ENCODE measurements at places on chromosomes 5 and 9.
A peak's percentile ranks its signal among the peaks of the same experiment; 100 is the strongest.

- H3K27me3 ChIP-seq = no peaks in the 10 kb centered on the region
- peak overlapping the region; percentile 98 for H3K4me3 ChIP-seq
- peaks cover 33% of the 10 kb centered on the region for H3K4me1 ChIP-seq
- no peak for DNase-seq
Observed at GRCh38 chr5:175479125-175479881, 943 bp downstream of the SFXN1 start.

DNA sequence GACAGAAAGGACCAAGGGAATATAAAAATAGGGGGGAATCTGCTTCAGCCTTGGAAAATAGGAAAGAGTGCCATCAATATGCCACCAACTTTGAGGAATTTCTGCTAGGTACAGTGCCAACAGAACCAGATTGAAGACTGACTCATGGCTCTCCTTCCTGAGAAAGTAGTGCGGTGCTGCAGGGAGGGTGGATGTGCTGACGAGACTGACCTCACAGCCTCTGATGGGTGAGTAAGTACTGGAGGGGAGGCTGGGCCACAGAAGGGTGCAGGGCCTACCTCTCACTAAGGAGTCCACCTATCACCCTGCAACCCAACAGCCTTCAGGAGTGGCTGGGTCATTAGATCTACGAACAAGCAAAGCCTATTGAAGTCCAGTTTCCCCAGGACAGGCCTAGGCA, 187.6 kb downstream of the GABBR2 start:
- no peak overlapping the region for H3K4me3 ChIP-seq
- no peaks in the 10 kb centered on the region for H3K27me3 ChIP-seq
- H3K4me1 ChIP-seq = no peaks in the 10 kb centered on the region
- DNase-seq = no peak
- no peaks in the 10 kb centered on the region for H3K36me3 ChIP-seq
- H3K27ac ChIP-seq = no peak overlapping the region

- DNase-seq = no peak
- H3K4me3 ChIP-seq = no peak overlapping the region
- no peaks in the 10 kb centered on the region for H3K36me3 ChIP-seq
- no peaks in the 10 kb centered on the region for H3K27me3 ChIP-seq
- no peaks in the 10 kb centered on the region for H3K4me1 ChIP-seq
- H3K27ac ChIP-seq = no peak overlapping the region
Observed at GRCh38 chr5:122997294-122997693, 39.2 kb downstream of the PPIC start.

DNA sequence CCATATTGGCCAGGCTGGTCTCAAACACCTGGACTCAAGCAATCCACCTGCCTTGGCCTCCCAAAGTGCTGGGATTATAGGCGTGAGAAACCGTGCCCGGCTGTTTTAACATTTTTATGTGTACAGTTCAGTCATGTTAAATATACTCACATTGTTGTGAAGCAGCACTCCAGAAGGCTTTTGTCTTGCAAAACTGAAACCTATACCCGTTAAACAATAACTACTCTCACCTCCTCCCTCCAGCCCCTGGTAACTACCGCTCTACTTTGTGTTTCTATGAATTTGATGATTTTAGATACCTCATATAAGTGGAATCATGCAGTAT, 23.1 kb upstream of the SHB start:
- H3K27ac ChIP-seq = no peak overlapping the region
- no peaks in the 10 kb centered on the region for H3K27me3 ChIP-seq
- no peaks in the 10 kb centered on the region for H3K36me3 ChIP-seq

GRCh38 chr5:6719896-6720560, 6.8 kb downstream of the TENT4A start:
- peaks cover 99% of the 10 kb centered on the region for H3K4me1 ChIP-seq
- H3K27me3 ChIP-seq = no peaks in the 10 kb centered on the region
- no peaks in the 10 kb centered on the region for H3K36me3 ChIP-seq
- no peak for DNase-seq
- no peak overlapping the region for H3K4me3 ChIP-seq

DNA sequence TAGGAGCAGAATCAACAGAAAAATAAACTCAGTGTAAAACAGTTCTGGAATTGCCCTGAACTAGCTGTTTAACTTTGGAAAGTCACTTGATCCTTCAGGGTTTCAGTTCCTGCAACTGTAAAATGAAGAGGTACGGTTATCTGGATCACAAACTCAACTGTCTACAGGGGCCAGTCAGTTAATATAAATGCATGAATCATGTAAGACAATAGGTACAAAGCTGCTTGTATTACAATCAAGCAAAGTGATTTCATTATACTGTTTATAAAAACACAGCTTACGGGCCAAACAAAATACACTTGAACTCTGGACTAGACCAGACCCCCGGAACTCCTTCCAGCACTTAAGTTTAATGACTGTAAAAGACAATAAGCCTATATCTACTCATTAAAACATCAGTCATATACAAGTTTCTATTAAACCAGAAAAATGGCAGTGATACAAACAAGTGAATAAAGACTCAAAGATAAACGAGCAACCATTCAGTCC, 73.0 kb downstream of the MRPS27 start:
- no peak overlapping the region for H3K27ac ChIP-seq
- DNase-seq = no peak
- no peak overlapping the region for H3K4me3 ChIP-seq
- H3K36me3 ChIP-seq = no peaks in the 10 kb centered on the region
- H3K27me3 ChIP-seq = no peaks in the 10 kb centered on the region
- H3K4me1 ChIP-seq = no peaks in the 10 kb centered on the region

- no peak for DNase-seq
- no peaks in the 10 kb centered on the region for H3K36me3 ChIP-seq
- H3K4me1 ChIP-seq = no peaks in the 10 kb centered on the region
- H3K27me3 ChIP-seq = no peaks in the 10 kb centered on the region
- no peak overlapping the region for H3K4me3 ChIP-seq
- H3K27ac ChIP-seq = no peak overlapping the region
Observed at GRCh38 chr9:15389173-15389572, 33.5 kb upstream of the SNAPC3 start.

DNA sequence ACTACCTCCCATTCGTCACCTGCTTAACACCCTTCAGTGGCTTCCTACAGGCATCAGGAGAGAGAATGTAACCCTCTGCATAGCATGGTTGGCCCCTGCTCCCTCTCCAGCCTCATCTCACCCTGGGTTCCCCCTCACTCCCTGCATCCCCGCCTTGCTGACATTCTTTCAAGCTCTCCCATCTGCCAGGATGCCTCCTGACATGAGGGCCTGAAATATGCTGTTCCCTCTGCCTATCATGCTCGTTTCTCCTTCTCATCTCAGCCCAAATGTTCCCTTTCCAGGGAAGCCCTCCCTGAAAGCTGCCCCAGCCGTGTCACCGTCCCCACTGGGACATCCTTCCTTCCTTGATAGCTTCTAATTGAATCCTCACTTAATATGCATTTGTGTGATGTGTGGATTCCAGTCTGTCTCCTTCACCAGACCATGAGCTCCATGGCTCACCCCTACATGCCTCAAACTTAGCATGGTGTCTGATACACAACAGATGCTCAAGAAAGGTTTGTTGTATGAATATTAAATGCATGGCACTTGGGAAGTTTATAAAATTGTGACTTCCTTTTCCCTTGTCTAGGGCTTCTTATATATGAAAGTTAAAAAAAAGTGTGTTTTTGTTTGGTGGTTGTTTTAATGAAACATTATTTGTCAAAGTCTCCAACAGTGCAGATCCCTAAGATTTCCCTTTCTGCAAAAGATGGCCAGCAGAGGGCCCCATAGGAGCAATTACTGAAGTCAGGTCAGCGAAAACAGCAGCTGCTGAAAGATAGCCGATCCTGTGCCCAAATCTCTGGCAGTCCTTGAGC, 7.3 kb upstream of the C5orf58 start:
- H3K27me3 ChIP-seq = no peaks in the 10 kb centered on the region
- DNase-seq = peak; percentile 81
- no peak overlapping the region for H3K27ac ChIP-seq
- peaks cover 8% of the 10 kb centered on the region for H3K4me1 ChIP-seq

GRCh38 chr5:77663090-77663863, 24.8 kb upstream of the OTP start:
- H3K36me3 ChIP-seq = no peaks in the 10 kb centered on the region
- DNase-seq = no peak
- H3K4me1 ChIP-seq = no peaks in the 10 kb centered on the region
- H3K4me3 ChIP-seq = no peak overlapping the region

DNA sequence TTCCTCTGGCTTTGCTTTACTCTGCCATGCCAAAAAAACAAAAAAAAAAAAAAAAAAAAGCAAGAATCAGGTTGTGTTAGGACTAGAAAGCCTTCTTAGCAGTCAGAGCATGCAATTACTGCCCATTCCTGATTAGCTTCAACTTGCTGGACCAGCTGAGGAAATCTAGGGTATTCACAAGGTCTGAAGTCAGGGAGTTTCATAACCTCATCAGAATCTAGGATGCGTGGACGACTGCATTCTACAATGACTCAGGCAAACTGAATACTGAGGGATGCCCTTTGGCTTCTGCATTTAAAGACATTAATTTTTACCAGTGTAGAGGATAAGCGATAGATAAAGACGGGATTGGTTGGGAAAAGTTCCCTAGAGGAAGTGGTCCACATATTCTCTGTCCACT, 39.2 kb upstream of the SHOC1 start:
- H3K4me1 ChIP-seq = peaks cover 14% of the 10 kb centered on the region
- no peak for DNase-seq
- H3K27me3 ChIP-seq = no peaks in the 10 kb centered on the region
- H3K27ac ChIP-seq = no peak overlapping the region

DNA sequence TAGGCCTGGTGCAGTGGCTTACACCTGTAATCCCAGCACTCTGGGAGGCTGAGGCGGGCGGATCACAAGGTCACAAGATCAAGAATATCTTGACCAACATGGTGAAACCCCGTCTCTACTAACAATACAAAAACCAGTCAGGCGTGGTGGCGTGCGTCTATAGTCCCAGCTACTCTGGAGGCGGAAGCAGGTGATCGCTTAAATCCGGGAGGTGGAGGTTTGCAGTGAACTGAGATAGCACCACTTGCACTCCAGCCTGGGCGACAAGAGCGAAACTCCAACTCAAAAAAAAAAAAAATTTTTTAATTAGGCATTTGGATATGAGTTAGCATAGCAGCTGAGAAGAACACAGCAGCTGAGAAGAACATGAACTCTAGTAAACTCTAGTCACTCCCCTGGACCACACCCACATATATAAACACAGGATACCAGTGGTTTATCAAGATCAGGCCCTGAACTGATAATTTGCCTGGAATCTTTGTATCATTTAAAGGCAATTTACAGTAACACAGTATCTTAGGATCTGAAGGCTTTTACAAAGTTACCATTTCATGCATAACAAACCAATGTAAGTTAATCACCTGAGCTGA, 4.6 kb upstream of the UGCG start:
- no peak for DNase-seq
- no peaks in the 10 kb centered on the region for H3K36me3 ChIP-seq
- no peak overlapping the region for H3K4me3 ChIP-seq
- no peak overlapping the region for H3K27ac ChIP-seq
- no peaks in the 10 kb centered on the region for H3K27me3 ChIP-seq
- peaks cover 27% of the 10 kb centered on the region for H3K4me1 ChIP-seq

DNA sequence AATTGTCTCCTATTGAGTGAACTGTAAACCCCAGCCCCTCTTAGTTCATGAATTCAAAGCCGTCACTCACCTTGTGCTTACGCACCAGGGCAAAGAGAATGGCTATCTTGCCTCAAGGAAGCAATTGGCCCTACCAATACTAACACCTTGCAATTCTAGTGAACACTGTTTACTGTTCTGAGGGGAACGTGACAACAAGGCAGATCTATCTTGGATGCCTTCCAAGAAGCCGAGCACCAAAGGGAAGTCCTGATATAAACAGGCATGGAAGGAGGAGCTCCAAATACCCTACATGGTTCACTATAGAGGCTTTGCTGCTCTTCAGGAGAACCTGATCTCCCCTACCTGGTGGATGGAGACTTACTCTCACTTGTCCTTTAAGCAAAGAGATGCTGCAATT, 1.7 kb upstream of the PLPPR1 start:
- no peak overlapping the region for H3K4me3 ChIP-seq
- no peak for DNase-seq
- no peaks in the 10 kb centered on the region for H3K36me3 ChIP-seq
- peaks cover 36% of the 10 kb centered on the region for H3K27me3 ChIP-seq

GRCh38 chr5:133334796-133335639, 277.3 kb downstream of the FSTL4 start:
- H3K36me3 ChIP-seq = no peaks in the 10 kb centered on the region
- no peaks in the 10 kb centered on the region for H3K4me1 ChIP-seq
- DNase-seq = no peak
- H3K27ac ChIP-seq = no peak overlapping the region
- no peaks in the 10 kb centered on the region for H3K27me3 ChIP-seq

DNA sequence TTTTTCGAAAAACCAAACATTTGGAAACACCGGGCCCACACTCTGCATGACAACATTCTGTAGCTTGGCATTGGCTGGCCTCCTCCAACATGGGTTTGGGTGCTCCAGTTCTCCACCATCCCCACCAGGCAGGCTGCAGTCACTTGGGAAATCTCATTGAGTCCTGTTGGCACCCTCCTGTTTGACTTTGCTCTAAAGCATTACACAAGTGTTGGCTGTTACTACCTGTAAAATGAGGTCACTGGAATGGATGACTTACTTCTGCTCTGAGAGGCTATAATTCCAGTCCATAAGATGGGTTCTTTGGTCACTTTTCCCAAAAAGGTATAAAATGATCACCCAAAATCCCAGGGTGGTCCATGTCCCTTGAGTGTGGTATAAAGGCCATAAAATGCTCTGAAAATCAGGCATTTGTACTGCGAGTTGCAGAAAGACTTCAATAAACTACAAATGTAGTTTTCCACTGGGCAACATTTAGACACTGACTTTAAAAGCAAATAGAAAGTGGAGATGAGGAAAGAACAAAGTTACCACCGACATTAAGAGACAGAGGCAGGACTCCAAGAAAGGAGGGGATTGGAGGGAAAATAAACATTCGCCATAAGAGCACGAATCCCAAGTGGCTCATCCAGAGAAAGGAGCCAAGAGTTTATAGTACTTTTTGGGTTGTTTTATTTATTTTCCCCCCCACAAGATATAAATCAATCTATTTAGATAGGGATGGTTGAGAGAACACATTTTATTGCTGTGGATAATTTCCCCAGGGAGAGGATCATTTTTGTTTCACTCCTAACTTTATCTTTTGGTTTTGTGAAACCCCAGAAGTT, 295.1 kb downstream of the TLE1 start:
- no peaks in the 10 kb centered on the region for H3K4me1 ChIP-seq
- DNase-seq = no peak
- no peaks in the 10 kb centered on the region for H3K27me3 ChIP-seq
- no peaks in the 10 kb centered on the region for H3K36me3 ChIP-seq

DNA sequence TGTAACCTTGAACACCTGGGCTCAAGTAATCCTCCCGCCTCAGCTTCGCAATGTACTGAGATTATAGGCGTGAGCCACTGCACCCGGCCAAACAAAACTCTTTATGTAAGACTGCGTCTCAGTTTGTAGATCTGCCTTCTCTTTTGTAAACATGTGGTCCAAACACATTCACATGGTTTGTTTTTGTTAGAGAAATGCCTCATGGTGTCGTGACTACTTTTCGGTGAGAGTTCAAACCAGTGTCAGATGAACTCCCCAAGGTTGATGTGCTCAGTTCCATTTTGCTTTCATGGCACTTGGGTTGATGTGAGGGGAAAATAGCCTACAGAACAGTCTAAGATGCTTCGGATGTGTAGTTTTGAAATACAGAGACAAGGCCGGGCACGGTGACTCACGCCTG, 231.6 kb downstream of the GOLPH3 start:
- no peaks in the 10 kb centered on the region for H3K4me1 ChIP-seq
- no peak overlapping the region for H3K27ac ChIP-seq
- no peak overlapping the region for H3K4me3 ChIP-seq
- no peak for DNase-seq
